ENCODE measurements at places on chromosomes 2 and 18.

DNA sequence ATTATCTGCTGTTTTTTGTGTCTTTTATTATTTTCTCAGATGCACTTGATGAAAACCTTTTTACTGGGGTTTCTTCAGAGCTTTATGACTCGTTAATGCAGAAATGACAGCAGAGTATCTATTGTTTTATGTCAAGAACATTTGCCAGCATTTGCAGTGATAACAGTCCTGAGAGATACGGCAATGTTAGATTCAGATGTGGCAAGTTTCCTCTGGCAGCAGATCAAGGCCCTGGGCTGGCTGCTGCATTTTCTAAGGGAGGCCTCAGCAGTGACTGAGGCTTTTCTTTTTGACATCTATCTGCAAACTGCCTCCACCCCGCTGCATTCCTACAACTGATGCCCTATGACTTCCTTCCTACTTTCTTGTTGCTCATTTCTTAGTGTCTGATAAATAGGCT is 40.2 kb downstream of the EFEMP1 start:
- DNase-seq, result no peak

DNA sequence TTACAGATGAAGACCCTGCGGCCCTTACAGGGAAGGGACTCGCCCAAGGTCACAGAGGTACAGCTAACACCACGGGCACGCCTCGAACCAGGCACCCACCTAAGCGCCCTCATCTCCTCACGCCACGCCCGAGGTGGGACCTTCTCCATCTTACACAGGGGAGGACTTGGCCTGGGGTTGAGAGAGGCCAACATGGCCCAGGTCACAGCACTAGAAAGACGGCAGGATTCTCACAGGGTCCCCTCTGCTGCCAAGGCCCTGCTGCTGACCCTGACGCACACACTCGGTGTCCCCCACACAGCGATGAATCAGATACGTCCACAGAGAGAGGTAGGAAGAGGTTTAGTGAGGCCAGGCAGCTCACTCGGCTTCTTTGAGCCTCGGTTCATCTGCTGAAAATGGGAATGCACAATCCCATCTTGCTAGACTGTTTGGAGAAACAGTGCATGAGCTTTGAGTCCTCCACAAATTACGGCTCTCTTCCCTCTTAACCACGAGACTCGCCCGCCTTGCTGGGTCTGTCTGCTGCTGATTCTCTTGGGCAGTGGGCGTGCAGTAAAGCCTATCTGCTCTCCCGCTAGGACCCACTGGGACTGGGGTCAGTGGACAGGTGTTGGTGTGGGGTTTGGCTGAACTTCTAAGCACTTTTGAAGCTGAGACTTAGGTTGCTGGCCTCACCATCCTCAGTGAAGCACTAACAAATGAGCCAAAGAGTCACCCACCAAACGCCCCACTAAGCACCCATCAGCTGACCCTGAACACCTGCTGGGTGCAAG is 79.2 kb downstream of the SMAD7 start:
- DNase-seq, result no peak

GRCh38 chr2:230784795-230785194 is 72.2 kb downstream of the CAB39 start:
- no peak for DNase-seq

DNA sequence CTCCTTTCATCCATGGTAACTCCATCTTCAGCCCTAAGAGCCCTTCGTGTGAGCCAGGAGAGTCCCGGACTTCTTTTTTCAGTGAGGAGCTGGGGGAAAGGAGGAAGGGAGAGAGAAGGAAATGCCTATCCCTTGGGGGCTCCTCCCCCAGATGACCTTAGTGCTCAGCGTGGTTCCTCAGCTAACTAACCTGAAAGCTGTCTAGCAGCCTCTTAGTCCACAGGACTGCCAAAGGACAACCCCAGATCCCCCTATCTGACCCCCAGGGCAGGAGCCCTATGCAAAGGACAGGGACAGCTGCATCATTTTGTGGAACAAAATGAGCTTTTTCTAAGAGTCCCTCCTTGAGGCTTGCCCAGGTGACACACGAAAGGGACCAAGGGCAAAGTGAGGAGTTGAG is 7.9 kb downstream of the SPR start:
- no peak for DNase-seq

DNA sequence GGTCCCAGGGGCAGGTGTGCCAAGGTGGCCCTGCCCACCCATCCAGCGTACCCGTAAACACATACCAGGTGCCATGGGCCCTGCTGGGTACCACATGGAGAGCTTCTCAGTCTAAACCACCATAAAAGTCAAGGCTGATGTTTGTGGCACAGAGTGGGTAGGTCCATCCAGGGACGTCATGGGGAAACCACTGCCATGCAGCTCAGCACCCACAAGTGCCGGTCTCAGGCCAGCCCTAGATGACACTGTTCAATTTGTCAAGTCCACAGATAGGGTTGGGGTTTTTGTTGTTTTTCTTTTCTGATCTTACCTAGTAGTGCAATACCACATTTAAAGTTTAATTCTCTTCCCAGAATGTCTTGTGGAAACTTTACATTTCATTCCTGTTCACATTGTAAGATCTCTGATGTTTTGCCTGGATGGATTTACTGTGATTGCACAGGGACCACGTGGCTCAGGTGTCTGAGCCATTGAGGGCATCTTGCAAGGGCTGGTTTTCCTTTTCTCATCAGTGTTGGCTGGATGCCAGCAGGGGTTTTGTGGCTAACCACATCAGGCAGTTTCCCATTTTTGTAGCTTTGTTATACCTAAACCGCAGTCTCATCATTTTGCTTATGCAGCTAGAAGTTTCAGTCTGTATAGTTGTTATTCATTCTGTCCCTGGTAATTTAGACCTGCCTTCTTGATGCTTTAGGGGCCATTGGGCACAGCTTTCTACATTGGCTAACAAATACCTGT is 64.7 kb downstream of the STK25 start:
- DNase-seq, result peak; percentile 74

DNA sequence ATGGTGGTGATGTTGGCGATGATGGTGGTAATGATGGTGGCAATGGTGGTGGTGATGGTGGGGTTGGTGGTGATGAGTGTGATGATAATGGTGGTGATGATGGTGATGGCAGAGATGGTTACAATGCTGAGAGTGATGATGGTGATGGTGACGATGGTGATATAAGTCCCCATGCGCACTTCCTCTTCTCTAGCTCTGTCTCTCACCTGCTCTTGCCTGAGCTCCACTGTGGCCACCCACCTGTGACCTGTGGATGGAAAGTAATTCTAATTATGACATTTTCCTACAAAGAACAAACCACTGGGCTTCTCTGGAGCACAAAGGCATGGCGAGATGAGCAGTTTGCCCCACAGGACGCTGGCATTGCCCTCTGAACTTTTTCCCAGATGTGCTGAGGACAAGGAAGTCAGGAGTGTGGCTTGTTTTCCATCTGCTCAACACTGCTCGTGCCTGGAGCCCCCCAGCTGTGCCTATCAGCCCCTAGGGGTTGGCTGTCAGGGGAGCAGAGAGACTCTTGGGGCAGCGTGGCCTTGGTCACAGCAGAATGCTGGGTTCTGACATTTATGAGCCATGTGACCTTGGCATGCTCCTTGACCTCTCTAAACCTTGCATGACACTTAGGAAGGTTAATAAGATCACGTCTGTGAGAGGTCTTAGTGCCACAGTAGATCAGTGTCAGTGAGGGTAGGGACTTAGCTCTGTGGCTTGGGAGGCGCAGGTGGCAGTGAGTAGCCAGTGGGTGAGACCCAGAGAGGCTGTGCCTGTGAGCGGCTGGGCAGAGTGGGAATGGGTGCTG is 68.4 kb downstream of the RRM2 start:
- no peak for DNase-seq

- DNase-seq, result no peak
These were observed 354.6 kb upstream of the RAB12 start for GRCh38 chr18:8254654-8255053.

GRCh38 chr2:172361840-172362239 is 65.5 kb upstream of the ITGA6 start:
- no peak for DNase-seq

DNA sequence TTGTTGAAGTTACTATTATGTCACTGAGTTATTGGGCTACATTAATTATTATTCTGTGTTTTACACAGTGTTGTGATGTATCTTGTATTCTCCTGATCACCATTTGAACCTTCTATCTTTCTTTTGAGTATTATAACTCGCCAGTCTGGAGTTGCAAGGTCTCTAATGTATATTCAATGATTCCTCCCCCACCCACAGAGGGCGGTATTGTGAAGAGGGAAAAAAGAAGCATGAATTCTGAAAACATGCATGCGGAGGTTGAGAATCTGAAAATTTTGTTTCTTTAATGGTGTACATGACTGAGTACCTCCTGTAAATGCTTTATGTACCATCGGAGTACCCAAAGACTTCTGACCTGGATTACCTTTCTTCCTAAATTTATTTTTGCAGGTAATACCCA is 266.6 kb downstream of the NR4A2 start:
- DNase-seq, result no peak

- DNase-seq, result no peak
These were observed 25.6 kb upstream of the CCDC68 start for GRCh38 chr18:54984908-54985307.

DNA sequence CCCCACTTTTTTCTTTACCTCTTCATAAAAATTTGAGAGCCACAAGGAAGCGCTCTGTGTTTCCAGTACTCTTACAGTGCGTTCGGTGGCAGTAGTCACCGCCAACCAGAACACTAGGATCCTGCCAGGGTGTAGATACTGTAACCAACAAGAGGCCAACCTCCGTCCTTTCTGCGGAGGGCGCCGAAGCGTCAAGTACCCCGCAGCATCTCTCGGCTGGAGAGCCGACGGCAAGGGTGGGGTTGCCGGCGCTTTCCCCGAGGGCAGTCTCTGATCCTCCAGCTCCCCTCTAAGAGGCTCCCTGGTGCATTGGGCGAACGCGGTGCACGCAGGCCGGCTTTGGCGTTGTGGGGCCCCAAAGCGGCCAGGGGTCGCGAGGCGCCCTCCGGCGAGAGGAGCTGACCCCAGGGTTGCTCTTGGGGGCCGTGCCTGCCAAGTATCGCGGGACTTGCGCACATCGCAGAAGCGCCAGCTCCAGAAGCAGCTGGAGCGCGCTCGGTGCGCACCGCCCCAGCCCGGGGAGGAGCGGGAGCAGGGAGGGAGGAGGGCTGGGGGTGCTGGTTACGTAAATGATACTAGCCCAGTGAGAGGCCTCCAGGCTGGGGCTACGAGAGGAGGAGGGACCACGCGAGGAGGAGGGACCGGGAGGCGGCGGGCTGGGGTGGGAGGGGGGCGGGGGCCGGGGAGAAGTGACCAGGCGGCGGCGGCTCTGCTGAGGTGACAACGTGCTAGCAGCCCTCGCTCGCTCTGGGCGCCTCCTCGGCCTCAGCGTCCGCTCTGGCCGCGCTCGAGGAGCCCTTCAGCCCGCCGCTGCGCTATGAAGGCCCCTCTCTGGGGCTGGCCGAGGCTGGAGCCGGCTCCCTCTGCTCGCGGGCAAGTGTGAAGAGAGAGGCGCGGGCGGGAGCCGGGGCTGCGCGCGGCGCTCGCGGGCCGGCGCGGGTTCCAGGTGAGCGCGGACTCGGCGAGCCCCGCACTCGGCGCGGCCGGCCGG is at the start of gene GALNT13:
Gene GALNT13, plus strand, starts transcription at position 692 of the 991 bp plus-strand sequence.
- DNase-seq, result no peak

DNA sequence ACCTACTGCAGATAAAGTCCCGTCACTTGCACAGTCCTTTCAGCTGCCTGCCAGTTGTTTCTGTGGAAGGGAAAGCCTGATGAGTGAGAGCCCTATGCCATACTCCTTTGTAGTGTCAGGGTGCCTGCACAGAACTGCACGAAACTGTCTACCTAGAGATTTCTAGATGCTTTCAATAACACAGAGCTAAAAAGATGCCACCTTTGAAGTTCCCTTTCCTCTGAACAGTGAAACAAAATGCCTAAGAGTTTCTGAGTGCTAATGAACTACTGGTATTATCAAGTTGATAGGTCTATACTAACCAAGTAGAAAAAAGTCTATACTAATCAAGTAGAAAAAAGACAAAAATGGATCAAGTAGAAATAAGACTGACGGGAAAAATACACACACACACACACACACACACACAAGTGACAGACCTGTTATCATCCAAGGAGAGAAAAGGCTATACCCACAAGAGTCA is 79.0 kb downstream of the TLK1 start:
- no peak for DNase-seq

- no peak for DNase-seq
These were observed 747.4 kb upstream of the SLC8A1 start for GRCh38 chr2:41199334-41199733.

DNA sequence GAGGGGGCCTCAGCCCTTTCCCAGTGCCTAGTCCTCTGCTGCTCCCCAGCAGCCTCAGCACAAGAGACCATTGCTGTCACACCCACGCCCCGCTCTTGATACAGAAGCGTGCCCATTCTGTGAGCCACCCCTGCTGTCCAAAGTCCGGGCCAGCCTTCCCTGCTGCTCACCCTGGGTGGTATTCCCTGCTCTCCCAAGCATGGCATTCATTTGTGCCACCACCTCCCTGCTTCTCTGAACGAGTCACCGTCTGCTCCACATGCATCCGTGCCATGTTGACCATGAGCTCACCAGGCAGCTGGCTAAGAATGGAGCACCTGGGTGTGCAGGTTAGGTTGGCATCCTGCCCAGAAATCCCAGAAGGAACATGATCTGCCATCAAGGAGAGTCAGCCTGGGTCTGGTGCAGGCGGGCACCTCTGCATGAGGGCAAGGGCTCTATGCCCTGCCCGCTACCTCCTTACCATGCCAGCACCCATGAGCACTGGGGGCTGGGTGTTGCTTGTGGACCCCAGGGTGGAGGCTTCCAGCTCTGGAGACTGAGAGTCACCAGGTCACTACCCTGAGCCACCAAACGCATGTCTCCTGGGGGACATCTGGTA is 63.0 kb downstream of the TWIST2 start:
- DNase-seq, result no peak

DNA sequence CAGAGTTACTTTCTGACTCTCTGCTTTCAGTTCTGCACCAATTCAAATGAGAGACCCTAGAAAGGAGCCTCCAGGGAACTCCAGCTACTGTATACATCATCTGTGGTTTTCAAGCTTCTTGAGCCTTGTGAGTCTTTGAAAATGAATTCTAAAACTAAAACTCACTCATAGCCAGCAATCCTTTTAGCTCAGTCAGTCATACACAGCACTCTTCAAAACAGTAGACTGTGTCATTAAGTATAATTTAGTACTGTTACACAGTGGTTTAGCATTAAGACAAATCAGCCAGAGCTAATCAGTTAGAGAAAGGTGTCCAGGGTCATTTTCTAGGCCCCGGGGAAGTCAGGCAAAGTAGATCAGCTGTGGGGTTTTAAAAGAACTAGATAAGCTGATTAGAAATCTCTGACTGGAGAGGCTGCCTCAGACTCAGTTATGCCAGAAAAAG is 322.1 kb upstream of the THUMPD2 start:
- DNase-seq, result no peak

GRCh38 chr2:67397143-67397986 is at the start of gene ETAA1:
Gene ETAA1 (plus strand): TSS chr2:67397333. CDS start chr2:67397449, 116 bp downstream.
- peak; percentile 85 for DNase-seq

DNA sequence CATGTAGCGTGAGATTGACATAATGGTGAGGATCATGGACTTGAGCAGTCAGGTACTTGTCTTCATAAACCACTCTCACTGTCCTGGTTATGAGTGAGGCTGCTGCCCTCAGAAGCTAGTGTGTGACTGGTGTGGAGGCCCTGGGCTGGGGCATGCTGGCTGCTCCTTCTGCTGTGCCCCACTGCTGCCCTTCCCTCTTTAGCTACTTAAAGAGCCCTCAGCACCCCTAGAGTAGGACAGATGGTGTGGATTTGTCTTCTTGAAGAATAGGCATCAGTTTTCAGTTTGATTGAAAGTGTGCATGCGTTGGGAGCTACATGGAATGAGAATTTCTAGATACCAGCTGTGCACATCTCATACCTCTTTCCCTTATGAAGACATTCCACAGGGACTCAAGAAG is 15.4 kb downstream of the CPLX4 start:
- DNase-seq, result no peak
